Stimulated activated CD4-positive, alpha-beta T cell treated with anti-CD3 and anti-CD28 coated beads, Interleukin-15, amount 100 ng/mL, for 1 hour (primary cell): ENCODE measurements at places on chromosomes 16 and 17.

- DNase-seq, result no peak
These were observed at the start of gene HAP1 for GRCh38 chr17:41734139-41734948. Gene HAP1 (minus strand): TSS chr17:41734643. CDS start chr17:41734634, 9 bp downstream.

GRCh38 chr17:81647640-81648012 lies 8.7 kb downstream of the PDE6G start:
- no peak for DNase-seq

DNA sequence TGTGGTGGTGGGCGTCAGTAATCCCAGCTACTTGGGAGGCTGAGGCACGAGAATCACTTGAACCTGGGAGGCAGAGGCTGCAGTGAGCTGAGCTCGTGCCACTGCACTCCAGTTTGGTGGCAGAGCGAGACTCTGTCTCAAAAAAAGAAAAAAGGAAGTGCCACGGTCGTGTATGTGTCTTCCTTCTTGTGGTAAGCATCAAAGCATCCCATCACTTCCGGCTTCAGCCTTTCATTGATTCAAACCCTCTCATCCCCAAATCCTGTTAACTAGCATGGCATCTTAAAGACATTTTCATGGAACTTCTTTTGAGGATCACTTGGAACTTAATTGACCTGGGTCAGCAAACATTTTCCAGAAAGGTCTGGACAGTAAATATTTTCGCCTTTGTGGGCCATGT lies 126.2 kb downstream of the CPPED1 start:
- no peak for DNase-seq

GRCh38 chr17:45374501-45374900 lies 57.7 kb upstream of the MAP3K14 start:
- DNase-seq, result no peak

DNA sequence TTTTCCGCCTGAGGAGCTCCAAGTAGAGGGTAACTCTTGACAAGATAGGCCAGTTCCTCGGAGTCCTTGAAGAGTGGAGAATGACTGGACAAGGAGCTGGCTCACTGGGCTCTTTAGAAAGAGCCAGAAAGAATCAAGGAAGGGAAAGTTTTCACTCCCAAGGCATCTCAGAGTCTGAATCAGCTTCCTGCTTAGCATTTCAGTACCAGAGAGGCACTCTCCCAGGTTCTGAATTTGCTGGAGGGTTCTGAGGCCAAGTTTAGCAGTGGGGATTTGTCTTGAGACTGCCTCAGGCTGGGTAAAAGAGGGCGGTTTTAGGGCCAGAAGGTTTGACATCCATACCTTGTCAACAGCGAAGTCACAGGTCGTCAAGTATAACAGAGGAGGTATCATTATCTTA lies 25.5 kb downstream of the GP2 start:
- no peak for DNase-seq

- DNase-seq, result no peak
These were observed at the start of gene CTF1 for GRCh38 chr16:30896261-30896888. Gene CTF1 (plus strand): TSS chr16:30896614. CDS start chr16:30896644, 30 bp downstream.

DNA sequence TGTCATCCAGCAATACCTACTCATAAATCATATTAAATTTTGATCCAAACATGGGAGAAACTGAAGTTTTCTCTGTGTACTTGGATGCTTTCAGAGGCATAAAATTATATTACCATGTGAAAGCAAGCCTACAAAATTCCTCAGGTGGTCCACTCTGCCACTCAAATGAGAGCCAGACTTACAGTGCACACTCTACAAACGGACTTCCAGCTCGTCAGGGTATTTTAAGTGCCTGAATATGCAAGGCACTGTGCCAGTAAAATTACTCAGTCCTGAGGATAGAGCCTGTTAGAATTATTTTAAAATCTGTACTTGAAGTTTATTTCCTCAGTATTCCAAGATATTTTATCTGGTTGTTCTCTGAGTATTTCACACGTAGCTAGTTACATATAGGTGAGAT lies 54.5 kb downstream of the TENT4B start:
- no peak for DNase-seq

- DNase-seq, result no peak
These were observed 693.5 kb upstream of the EEF2KMT start for GRCh38 chr16:5791011-5791657.

DNA sequence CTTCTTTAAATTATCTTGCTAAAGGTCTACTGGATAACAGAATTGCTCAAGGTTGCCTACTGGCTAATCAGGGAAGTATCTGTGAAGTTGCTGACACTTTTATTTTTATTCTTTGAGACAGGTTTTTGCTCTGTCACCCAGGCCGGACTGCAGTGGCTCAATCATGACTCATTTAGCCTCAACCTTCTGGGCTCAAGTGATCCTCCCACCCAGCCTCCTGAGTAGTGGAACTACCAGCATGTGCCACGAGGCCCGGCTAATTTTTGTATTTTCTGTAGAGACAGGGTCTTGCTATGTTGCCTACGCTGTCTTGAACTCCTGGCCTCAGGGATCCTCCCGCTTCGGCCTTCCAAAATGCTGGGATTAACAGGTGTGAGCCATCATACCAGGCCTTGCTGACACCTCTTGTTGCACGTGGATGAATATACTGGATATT lies 43.1 kb downstream of the GLG1 start:
- DNase-seq, result no peak
